ENCODE measurements at places on chromosomes 16 and 17.
A peak's percentile ranks its signal among the peaks of the same experiment; 100 is the strongest.

GRCh38 chr16:84062734-84063640, 20.4 kb upstream of the SLC38A8 start:
- DNase-seq = peak; percentile 52

DNA sequence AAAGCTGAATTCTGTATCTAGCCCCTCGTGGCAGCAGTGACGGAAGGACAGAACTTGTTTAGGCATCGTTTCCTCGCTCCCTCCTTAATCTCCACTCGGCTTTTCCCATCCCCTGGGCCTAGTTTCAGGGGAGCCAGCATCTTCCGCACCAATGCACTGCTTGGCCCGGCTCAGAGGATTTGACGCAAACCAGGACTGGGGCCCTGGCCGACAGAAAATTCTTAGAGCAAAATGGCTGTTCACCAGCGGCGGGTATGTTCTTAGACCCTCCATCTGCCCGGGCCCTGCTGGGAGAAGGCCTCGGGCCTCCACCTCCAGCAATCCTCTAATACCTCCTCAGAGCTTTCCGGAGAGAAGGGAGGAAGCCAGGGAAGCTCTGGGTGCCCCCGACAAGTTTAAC, 54.6 kb downstream of the TBC1D16 start:
- DNase-seq = no peak

- no peak for DNase-seq
Measured at GRCh38 chr17:19651451-19652238, 3.1 kb downstream of the ALDH3A2 start.

GRCh38 chr17:44775838-44776621, 17.2 kb downstream of the ADAM11 start:
- no peak for DNase-seq

DNA sequence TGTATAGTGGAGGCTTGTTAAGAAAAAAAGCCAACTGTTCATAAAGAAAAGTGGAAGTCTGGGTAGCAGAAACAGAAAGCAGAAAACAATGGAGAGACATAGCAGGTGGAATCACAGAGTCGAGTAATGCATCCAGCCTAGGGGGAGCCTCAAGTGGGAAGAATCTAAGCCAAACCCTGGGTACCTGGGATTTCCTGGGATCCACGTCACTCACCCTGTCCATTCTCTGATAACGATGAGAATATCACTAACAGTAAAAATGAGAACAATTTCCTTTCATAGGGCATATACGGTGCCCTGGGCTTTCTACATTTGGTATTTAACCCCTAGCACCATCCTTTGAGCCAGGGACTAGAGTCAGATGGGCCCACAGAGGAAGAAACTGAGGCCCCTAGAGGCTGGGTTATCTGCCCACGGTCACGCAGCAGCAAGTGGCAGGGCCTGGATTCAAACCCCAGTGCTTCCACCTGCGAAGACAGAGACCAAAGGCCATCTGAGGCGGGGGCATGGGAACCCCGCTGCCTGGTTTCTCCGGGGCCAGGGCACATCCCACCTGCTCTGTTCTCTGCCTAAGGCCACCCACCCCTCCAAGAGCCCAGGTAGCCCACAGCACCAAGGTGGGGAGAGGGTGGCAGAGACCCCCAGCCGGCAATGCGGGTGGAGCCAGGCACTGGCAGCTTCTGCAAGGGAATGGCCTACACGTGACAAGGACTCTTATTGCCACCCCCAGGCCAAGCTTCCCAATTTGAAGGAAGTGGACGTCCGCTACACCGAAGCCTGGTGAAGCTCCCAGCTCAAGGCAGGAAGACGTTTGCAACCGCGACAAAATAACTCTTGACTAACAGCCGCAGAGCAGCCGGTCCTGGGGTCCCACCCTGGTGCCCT, 69.8 kb upstream of the PLCG2 start:
- DNase-seq = no peak

DNA sequence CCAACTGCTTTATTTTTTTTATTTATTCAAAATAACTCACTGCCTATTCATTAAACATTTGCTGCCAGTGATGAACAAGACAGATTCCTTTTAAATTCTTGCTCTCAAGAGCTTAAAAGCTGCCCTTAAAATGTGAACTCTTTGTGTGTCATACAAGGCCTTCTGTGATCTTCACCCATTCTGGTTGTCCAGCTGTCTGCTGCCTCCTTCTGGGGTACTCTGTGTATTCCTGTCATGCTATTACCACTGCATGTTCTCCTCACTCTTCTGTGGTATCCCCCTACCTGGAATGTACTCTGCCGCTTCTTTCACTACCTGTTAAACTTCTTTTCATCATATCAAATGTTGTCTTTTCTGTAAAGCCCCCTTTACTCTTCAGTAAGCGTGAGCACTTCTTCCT, 165.8 kb downstream of the CHD9 start:
- DNase-seq = no peak

DNA sequence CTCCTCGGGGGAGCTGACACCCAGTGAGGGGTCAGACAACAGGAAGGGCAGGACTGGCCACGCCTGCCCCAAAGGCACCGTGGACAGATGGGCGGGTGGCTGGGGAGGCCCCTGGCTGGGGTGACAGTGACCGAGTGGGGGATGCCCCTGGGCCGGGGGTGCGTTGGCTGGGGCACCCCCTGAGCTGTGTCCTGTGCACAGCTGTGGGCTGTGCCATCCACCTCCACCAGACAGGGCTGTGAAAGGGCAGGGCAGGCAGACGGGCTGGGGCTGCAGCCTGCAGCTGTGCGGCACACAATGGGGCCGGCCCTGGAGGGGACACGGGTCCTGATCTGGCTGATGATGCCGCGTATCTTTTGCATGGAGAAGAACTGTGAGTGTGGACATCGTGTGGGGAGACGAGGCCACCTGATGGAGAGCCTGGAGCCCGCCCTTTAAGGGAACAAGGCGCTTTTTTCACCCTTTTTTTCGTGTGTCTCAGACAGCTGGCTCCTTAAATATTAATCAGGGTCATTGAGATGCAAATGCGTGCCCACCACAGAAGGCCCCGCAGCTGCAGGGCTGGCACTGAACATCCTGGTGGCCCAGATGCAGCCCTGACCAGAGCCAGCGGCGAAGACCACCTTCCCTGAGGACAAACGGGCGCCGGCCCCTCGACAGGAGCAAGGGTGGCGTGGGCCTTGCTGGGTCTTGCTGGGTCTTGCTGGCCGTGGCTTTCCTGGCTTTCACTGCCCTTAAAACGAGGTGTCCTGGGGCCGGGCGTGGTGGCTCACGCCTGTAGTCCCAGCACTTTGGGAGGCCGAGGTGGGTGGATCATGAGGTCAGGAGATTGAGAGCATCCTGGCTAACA, 42.4 kb upstream of the GNG13 start:
- DNase-seq = no peak

DNA sequence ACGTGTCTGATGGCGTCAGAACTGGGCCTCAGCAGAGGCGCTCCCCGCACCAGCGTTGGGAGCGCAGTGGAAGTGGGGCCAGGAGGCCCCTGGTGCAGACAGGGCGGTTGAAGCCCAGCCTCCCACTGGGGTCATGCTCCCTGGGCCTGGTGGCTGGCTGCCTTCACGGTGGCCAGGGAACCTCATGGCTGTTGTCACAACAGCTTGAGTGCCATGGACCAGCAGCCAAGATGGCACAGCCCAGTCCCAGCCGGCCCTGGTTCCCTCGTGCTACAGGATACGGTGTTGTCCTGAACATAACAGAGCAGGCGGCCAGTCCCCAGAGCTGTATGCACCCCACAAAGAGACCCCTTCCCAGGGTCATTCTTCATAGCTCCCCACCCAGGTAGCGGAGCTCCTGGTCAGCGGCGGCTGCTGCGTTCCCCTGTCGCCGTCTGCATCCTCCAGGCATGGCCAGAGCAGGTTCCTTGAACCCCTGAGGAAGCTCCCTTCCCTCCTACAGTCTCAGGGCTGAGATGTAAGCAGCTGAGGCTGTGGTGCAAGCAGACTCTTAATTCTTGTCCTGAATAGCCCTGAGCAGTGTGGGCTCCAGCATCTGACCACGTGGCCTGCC, 29.7 kb downstream of the NME3 start:
- DNase-seq = no peak

DNA sequence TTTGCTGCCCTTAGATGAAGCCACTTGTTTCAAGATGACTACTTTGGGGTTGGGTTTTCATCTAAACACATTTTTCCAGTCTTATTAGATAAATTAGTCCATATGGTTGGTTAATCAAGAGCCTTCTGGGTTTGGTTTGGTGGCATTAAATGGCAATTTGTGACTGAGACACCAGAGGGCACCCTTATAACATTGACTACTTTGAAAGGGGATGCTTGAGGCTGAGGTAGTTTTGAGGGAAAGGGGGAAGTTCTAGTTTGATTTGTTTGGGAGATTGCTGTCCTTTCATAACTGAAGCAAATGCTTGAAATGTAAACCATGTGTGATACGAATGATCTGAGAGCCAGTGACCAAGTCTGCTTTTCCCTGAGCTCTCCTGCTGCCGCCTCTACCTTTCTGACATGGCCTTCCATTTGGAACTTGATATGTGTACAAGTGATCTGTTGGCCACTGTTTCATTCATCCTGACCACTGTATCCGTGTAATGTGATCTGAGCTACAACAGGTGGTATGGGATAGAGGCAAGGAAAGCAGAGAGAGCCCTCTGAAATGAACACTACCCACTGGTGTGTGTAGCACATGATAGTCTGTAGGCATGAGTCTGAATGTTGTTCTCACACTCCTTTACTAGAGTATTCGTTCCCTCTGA, 5.8 kb upstream of the RARA start:
- peak; percentile 81 for DNase-seq

GRCh38 chr16:17173281-17173680, 297.5 kb downstream of the XYLT1 start:
- peak; percentile 17 for DNase-seq

- no peak for DNase-seq
Measured at GRCh38 chr17:80781807-80782277, 209.8 kb upstream of the CHMP6 start.

- DNase-seq = no peak
Measured at GRCh38 chr16:4089811-4090301, 26.4 kb downstream of the ADCY9 start.

- no peak for DNase-seq
Measured at GRCh38 chr16:4383591-4384444, 12.2 kb downstream of the VASN start.
